Cardiac muscle cell (in vitro differentiated cells and primary cell): ENCODE measurements at places on chromosomes 1 and 21. TPM values are rescaled to one million over a fixed set of nuclear protein-coding genes. Genes with fewer than 3 reads are reported as not detected.

RASSF5 gene
- 45.3 and 50.7 TPM in 2 replicates for total RNA-seq

PAPPA2 gene
- 2.0 and 2.9 TPM in 2 replicates for total RNA-seq

MYOCOS gene
- total RNA-seq = not detected in 2 replicates

ZNF593OS gene
- not detected in 2 replicates for total RNA-seq

DNA sequence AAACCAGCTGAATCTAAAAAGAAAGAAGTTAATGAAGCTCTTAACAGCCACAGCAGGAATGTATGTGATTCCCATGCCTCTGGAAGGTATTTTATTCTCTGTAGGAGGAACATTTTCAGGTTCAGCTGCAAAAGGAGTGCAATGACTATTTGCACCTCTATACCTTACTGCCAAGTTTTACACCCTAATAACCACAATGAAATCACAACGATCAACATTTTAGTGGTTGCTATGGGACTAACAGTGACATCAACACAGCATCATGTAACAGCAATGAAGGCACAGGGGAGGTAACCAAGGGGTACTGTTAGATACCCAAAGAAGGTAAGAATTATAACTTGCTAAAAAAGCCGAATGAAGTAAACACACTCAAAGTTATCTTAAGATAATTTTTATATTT, 116.3 kb upstream of the HP1BP3 start:
- peak; percentile 11 for DNase-seq

DNA sequence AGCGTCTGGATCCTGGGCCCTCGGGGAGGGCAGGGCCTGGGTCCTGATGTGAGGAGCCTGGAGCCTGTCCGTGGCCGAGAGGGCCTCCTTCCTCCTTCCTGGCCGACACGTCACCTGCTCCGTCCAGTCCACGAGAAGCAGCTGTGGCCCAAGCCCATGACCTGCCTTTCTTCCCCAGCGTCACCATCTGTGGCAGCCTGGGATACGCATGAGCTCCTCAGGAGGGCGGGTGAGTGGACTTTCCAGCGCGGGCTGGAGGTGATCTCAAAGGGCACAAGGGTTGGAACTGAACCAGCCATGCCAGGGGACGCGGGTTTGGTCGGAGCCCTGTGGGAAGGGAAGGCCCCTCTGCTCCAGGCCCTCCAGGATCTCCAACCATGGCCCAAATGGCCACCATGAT, 90.4 kb downstream of the DHRS3 start:
- DNase-seq = no peak

DNA sequence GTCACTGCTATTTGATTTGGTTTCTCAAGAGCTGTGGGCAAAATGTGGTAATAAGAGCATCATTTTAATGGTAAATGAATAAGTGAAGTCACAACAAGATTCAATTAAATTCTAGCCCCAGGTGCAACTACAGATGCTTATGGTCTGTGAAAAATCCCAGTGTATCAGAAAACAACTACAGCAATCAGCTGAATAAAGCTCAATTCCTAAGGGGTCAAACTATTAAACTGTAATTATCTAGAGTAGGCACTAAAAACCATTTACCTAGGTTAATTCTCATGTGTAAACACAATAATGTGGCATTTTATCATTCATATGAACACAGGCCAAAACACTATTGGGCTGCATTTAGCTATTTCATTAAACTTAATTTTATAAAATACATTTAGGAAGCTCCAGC, 9.6 kb downstream of the TARBP1 start:
- no peak for DNase-seq
